ENCODE measurements at places on chromosomes 5 and 9. TPM values are rescaled to one million over a fixed set of nuclear protein-coding genes. Genes with fewer than 3 reads are reported as not detected.
A peak's percentile ranks its signal among the peaks of the same experiment; 100 is the strongest.

GRCh38 chr9:134363450-134363849, 37.2 kb downstream of the RXRA start:
- no peak overlapping the region for H3K27ac ChIP-seq
- DNase-seq: no peak
- H3K27me3 ChIP-seq: no peaks in the 10 kb centered on the region
- no peaks in the 10 kb centered on the region for H3K4me1 ChIP-seq
- H3K36me3 ChIP-seq: no peaks in the 10 kb centered on the region

DNA sequence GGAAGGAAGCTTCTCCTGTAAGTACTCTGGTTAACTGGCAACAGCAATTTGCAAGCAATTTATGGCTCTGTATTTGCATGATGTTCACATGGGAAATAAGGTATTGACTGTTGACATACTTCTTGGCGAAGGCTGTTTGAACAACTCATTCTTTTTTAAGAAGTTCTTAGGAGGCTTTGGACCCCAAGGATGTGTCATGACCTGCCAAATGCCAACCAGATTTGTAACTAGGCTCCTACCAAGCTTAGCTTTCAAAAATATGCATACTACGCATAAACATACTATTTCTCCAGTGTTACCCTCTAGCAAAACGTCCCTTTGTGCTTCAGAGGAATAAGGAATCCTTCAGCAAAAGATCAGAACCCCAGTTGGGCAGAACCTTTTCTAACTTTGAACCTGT, 165.2 kb upstream of the MSX2 start:
- H3K27ac ChIP-seq: no peak overlapping the region
- no peaks in the 10 kb centered on the region for H3K4me1 ChIP-seq
- no peak overlapping the region for H3K4me3 ChIP-seq
- DNase-seq: no peak
- H3K36me3 ChIP-seq: no peaks in the 10 kb centered on the region

Gene YIPF5
- total RNA-seq: 44.6 TPM

GRCh38 chr5:113917997-113918396, 404.5 kb downstream of the YTHDC2 start:
- no peaks in the 10 kb centered on the region for H3K4me1 ChIP-seq
- DNase-seq: no peak
- H3K27ac ChIP-seq: no peak overlapping the region
- H3K27me3 ChIP-seq: no peaks in the 10 kb centered on the region

- no peak overlapping the region for H3K4me3 ChIP-seq
- no peaks in the 10 kb centered on the region for H3K27me3 ChIP-seq
- no peak for DNase-seq
- H3K4me1 ChIP-seq: no peaks in the 10 kb centered on the region
- no peak overlapping the region for H3K27ac ChIP-seq
Observed at GRCh38 chr9:109715344-109715743, 64.7 kb upstream of the PALM2AKAP2 start.

Gene LVRN
- total RNA-seq: not detected

DNA sequence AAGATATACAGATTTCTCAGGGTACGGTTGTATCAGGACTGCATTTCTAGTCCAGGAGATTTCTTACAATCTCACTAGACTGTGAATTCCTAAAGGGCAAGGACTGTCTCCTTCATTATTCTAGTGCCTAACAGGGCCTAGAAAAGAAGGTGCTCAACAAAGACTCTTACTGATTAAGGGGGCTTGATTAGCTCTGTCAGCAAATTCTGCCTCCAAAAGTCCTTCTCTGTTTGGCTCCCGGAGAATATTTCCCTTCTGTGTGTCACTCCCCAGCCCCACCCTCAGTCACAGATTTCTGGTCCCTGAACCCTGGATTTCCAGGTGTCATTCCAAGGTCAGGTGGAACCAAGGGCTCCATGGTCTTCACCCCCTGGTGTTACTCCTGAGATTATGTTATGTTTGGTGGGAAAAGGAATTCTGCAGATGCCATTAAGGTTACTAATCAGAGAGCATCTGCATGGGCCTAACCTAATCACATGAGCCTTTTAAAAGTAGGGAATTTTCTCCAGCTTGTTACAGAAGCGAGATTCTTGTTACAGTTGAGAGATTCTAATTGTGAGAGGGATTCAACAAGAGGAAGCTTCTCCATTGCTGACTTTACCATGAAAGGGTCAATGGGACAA, 167.7 kb upstream of the LHFPL2 start:
- peaks cover 4% of the 10 kb centered on the region for H3K36me3 ChIP-seq
- DNase-seq: no peak
- H3K27ac ChIP-seq: no peak overlapping the region
- H3K27me3 ChIP-seq: no peaks in the 10 kb centered on the region
- H3K4me3 ChIP-seq: no peak overlapping the region

DNA sequence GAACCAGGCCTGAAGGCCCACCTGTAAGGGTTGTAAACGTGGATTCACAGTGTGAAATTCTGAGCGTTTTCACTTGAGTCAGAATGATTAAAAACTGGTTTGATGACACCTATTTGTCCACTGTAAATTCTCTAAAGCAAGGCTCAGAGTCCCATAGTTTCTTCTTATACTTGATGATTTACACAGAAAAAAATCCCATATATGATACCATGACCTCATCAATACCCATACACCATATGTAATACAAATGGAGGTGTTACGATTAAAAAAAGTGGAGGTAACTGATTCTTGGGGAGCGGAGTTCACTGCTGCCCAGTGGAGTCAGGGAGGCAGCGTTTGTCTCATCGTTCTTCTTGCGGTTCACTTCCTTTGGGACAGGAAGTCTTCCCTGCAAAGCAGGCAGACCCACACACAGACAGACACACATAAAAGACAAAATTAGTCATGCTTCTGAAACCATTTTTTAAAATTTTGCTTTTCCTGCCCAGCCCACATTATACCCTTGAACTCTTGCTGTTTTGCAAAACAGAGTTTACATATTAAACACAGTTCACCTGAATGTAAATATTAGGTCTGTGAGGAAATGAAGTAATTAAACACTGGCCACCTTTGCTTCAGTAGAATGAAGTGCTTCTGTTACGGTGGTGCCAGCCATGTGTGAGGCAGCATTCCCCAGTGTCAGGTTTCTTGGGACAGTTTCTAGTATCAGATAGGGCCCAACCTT, 26.2 kb downstream of the NREP start:
- no peak overlapping the region for H3K4me3 ChIP-seq
- H3K27me3 ChIP-seq: no peaks in the 10 kb centered on the region
- H3K27ac ChIP-seq: peak overlapping the region; percentile 76
- no peak for DNase-seq
- H3K36me3 ChIP-seq: peaks cover 23% of the 10 kb centered on the region

GRCh38 chr5:100496296-100496695, 38.9 kb upstream of the FAM174A start:
- H3K36me3 ChIP-seq: no peaks in the 10 kb centered on the region
- H3K4me1 ChIP-seq: no peaks in the 10 kb centered on the region
- no peak overlapping the region for H3K4me3 ChIP-seq
- H3K27me3 ChIP-seq: no peaks in the 10 kb centered on the region
- H3K27ac ChIP-seq: no peak overlapping the region

DNA sequence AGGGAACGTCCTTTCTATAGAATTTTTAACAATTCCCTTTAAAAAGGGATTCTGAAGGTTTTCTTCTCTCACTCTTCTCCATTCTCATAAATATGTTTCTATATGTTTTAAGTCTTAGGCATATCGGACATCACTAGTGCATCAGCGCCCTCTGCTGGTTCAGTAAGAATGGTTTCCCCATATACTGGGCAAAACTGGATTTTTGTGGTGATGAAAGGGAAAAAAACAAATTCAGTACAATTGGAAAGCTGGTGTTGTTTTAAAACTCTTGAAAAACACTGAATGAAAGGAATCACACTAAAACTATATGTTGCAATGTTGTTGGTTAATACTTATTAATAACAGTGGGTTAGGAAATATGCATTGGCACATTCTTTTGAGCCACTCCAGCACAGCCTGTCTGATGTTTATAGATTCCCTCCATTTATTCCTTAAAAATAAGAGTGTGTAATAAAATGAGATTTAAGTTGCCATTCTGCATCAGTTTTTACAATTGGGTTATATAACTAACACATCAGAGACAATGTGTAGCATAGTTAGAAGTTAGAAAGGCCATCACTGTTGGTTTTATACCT, 15.8 kb downstream of the CWC27 start:
- H3K36me3 ChIP-seq: peaks cover 13% of the 10 kb centered on the region
- DNase-seq: peak; percentile 84
- H3K27me3 ChIP-seq: no peaks in the 10 kb centered on the region
- no peak overlapping the region for H3K27ac ChIP-seq

Gene IL9
- total RNA-seq: not detected

DNA sequence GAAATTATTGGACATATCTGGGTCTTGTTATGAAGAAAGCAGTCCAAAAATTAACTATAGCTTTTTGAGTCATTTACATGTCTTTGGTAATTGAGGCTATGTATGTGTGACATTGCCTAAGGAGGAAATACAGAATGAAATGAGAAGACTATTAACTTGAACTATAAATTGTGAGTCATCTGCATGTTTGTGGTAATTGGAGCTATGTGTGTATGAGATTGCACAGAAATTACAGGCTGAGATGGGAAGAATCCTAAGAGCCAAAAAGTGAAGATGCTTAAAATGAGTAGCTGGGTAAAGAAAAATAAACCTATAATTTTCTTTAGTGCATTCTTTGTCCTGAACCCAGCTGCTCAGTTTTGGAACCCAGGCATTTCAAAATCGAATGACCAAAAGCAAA, 747.6 kb upstream of the EDIL3 start:
- H3K27me3 ChIP-seq: no peaks in the 10 kb centered on the region
- no peaks in the 10 kb centered on the region for H3K36me3 ChIP-seq
- DNase-seq: no peak
- H3K4me1 ChIP-seq: no peaks in the 10 kb centered on the region
- H3K27ac ChIP-seq: no peak overlapping the region

- no peak for DNase-seq
- H3K4me3 ChIP-seq: no peak overlapping the region
- H3K4me1 ChIP-seq: no peaks in the 10 kb centered on the region
- H3K36me3 ChIP-seq: no peaks in the 10 kb centered on the region
- H3K27me3 ChIP-seq: peaks cover 29% of the 10 kb centered on the region
Observed at GRCh38 chr5:75756981-75757380, 39.7 kb upstream of the POC5 start.

Gene SNCB
- total RNA-seq: not detected

Gene TOPORS
- total RNA-seq: 12.7 TPM

- H3K27me3 ChIP-seq: no peaks in the 10 kb centered on the region
- H3K4me3 ChIP-seq: peak overlapping the region; percentile 98
- DNase-seq: peak; percentile 14
- peaks cover 27% of the 10 kb centered on the region for H3K36me3 ChIP-seq
- H3K27ac ChIP-seq: peak overlapping the region; percentile 98
Observed at GRCh38 chr9:130042406-130042884, 544 bp downstream of the FNBP1 start.

GRCh38 chr9:74503219-74503618, 6.1 kb downstream of the RORB start:
- no peaks in the 10 kb centered on the region for H3K36me3 ChIP-seq
- H3K27ac ChIP-seq: no peak overlapping the region
- DNase-seq: no peak
- peaks cover 37% of the 10 kb centered on the region for H3K27me3 ChIP-seq
- H3K4me1 ChIP-seq: peaks cover 16% of the 10 kb centered on the region

DNA sequence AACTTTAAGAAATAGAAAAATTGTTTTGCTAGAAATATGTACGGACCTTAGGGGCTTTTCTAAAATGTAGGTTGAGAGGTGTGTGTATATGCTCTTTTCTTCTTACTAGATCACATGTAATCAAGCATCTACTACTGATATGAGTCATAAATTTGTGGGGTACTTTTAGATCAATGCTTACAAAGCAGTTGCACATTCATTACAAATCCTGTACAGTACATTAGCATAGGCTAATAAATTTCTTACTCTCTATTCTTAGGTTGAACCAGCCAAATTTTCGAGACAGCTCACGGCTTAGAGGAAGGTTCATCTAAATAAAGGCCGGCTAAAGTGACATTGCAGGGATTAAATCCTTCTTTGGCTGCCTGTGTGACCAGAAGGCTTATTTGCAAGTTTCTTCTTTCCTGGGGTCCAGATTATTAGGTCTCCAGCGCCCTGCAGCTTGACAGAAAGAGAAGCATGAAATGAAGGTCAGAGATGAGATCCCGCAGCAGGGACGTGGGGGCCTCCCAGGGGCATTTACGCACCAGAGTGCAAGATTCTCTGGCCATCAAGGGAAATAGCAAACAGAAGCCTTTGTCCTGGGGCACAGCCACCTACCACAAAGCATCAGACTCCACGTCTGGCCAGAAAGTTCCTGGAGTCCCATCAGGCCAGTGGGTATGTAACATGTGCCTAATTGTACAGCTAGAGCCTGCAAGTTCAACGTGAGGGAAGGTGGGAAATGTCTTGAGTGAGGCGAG, 53.0 kb downstream of the NIM1K start:
- peaks cover 9% of the 10 kb centered on the region for H3K27me3 ChIP-seq
- no peaks in the 10 kb centered on the region for H3K36me3 ChIP-seq
- peaks cover 8% of the 10 kb centered on the region for H3K4me1 ChIP-seq
- DNase-seq: no peak
- H3K4me3 ChIP-seq: no peak overlapping the region

DNA sequence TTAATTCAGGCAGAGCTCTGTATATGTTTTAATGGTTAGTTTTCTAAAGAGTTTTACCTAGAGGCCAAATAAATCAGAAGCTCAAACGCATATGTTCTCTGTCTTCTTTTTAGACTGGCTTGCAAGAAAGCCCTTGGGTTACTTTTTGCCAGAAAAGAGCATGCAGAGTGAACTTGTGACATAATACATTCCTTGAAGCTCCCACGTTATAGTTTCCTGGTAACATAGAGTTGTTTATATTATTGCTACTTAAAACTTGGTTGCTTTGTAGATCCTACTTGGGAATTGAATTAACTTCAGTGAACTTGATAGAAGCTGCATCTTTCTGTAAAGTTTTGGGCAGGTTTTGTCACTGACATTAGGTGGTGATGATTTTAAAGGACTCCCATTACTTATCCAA, 102.9 kb downstream of the C9orf152 start:
- no peak overlapping the region for H3K27ac ChIP-seq
- H3K4me3 ChIP-seq: no peak overlapping the region
- peaks cover 4% of the 10 kb centered on the region for H3K36me3 ChIP-seq

Gene REEP2
- 0.77 TPM for total RNA-seq

DNA sequence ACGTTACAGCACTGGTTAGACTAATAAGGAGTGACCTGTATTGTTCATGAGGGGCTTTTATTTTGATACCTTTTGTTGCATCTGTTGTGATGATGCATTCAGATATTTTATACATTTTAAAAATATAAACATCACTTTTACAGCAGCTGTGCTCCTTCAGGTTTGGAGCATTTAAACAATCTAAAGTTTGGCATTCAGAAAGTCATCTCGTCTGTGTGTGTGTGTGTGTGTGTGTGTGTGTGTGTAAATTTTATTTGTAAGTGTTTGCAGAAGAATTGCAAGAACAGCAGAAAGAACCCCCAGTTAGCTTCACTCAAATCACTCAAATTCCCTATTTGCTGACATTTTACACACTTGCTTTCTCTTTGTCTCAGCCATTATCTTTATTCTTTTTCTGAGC, 87.4 kb downstream of the ERCC6L2 start:
- H3K27me3 ChIP-seq: no peaks in the 10 kb centered on the region
- no peaks in the 10 kb centered on the region for H3K4me1 ChIP-seq
- no peak for DNase-seq
- no peak overlapping the region for H3K27ac ChIP-seq

GRCh38 chr5:43804041-43804440, 201.1 kb downstream of the NNT start:
- H3K27ac ChIP-seq: no peak overlapping the region
- H3K4me3 ChIP-seq: no peak overlapping the region
- H3K36me3 ChIP-seq: no peaks in the 10 kb centered on the region
- DNase-seq: no peak
- no peaks in the 10 kb centered on the region for H3K4me1 ChIP-seq

All from activated CD4-positive, alpha-beta T cell treated with anti-CD3 and anti-CD28 coated beads, Interleukin-2, amount 10 ng/mL, durations not matched to agents 7 days and 5 days (primary cell).